ENCODE measurements at places on chromosomes 3 and 15. TPM values are rescaled to one million over a fixed set of nuclear protein-coding genes. Genes with fewer than 3 reads are reported as not detected.
A peak's percentile ranks its signal among the peaks of the same experiment; 100 is the strongest.

- no peak for DNase-seq
Measured at GRCh38 chr15:100914876-100915275, 4.3 kb upstream of the LRRK1 start.

- peak; percentile 43 for DNase-seq
Measured at GRCh38 chr3:195260280-195260905, 10.6 kb downstream of the XXYLT1 start.

- no peak for DNase-seq
Measured at GRCh38 chr15:29259233-29259632, 10.4 kb downstream of the NSMCE3 start.

- DNase-seq, result no peak
Measured at GRCh38 chr3:14799146-14799545, 19.6 kb upstream of the FGD5 start.

Gene HCN4
- 17.6 TPM for total RNA-seq

Gene MOBP
- total RNA-seq, result 5.6 TPM

GRCh38 chr3:48685293-48685602, 467 bp downstream of the NCKIPSD start:
- DNase-seq, result no peak

- no peak for DNase-seq
Measured at GRCh38 chr3:104066658-104067057, 1300.1 kb upstream of the ALCAM start.

DNA sequence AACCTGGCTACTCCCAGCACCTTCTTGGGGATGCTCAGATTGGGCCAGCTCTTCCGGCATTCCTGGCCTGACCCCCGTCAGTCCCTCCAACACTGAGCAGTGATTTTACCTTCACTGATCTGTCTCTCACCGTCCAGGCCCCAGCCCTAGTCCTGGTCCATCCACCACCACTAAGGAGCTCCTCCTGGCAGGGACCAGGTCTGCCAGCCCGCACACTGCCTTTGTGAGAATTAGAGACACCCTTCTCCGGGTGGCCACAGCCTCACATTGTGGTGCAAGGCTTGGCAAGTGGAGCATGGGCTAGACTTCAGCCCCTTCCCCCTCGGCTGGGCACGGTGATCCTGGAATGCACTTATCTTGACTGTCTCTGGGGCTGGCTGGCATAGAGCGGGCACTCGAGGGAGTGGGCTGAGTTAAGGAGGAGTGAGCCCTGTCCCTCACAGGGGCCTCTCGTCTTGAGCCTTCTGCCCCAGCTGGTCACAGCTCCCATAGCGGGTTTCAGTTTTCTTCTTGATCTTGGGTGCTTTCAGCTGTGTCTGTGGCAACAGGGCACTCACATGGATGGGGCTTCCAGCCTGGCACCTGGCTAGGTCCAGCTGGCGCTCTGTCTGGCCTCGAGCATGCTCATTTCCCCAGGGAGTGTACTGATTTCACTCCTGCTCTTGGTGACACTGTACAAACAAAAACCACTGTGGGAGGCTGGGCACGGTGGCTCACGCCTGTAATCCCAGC, 53.9 kb downstream of the LINGO1 start:
- no peak for DNase-seq

DNA sequence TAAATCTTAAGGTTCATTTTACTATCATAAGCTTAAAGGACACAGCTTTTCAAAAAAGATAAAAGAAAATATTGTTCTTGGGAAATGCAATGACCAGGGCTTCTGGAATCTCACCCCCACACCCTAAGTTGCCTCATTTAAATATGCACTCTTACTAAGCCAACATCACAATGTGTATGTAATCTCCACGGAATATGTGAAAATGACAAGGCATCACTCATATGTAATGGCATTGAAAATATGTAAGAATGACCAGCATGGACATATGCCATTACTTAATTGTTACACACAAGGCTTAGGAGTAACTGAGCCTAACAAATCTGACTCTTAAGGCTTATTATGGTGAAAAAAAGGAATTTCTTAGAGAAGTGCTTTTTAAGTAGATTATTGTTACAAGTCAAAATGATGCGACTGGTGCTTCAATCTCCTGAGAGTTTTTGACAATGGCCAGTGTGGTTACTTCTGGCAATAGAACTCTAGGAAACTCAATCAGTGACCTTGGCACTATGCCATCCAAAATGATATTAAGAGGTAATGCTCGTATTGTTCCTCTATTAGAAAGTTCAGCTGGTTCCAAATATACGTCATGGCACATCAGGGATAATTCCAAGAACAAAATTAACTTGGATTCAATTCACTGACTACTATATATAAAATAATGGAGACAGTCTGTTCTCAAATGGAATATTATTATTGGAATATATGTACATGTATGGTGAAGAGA, 290.0 kb upstream of the PLSCR5 start:
- no peak for DNase-seq
